ENCODE measurements at places on chromosomes 7 and 10.

DNA sequence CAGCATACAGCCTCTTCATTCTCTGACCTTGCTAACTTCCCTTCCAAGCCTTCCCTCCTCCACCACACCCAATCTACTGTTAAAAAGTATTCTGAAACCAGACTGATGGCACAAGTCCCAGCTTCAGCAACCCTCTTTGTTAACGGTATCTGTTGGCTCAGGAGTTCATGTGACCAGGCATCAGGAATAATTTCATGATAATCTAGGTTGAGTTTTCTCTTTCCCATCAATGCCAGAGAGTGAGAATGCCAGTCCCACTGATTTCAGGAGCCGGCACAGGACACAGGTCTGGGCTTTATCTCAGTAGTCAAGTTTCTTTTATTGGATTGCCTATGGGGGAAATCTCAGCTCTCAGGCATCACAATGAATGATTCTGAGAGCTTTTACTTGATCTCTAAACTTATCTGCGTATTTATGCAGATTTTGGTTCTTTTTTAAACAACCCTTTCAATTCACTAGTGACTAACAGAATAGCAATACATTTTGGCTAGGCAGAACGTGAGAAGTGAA is 231.0 kb upstream of the LYZL1 start:
- no peak for DNase-seq

GRCh38 chr10:58335306-58336005 is 650 bp downstream of the UBE2D1 start:
- DNase-seq = peak; percentile 21

DNA sequence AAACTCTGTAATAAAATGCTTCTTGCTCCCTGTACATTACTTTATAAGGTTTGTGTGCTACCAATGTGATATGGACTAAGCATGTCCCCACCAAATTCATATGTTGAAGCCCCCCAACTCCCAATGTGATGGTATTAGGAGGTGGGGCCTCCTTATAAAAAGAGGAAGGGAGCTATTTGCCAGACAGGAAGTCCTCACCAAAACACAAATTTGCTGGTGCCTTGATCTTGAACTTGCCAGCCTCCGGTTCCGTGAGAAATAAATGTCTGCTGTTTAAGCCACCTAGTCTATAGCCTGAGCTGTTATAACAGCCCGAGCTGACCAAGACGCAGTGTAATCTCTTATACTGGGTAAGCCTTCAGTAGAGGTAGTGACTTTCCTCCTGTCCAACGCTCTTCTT is 114.5 kb downstream of the INHBA start:
- no peak for DNase-seq

GRCh38 chr10:14645239-14645960 is 129.3 kb downstream of the FAM107B start:
- DNase-seq = no peak

DNA sequence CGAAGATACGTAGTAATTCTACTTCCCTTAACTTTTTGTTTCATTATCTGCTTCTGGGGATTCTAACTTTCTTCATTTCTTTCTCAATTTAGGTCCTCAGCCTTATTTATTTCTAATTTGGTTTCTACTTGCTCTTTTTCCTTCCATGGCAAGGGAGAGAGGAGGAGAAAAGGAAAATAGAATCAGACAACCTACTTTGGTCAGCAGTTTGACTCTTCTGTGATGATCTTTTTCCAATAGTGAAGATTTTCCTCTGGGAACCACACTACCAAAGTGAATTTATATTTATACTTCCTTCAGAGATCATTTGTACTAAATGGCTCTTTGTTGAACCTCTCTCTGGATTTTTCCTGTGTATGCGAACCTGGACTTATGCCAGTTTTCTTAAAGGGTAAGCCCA is 90.2 kb downstream of the TMEM26 start:
- DNase-seq = no peak

DNA sequence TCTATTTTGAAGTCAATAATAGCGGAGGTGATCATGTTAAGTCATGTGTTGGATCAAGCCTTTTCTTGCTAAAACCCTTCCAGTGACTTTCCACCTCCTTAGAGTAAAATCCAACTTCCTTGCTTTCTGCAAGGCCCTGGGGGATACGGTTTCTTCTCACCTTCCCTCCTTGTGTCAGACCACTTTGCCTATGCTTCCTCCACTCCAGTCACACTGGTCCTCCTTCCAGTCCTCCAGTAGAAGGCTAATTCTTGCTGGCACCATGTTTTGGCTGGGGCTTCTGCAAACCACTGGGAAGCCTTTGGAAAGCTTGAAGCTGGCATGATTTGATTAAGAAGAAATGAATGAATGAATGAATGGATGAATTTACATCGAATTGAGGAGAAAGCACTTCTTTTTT is 169.5 kb downstream of the PLXDC2 start:
- no peak for DNase-seq

DNA sequence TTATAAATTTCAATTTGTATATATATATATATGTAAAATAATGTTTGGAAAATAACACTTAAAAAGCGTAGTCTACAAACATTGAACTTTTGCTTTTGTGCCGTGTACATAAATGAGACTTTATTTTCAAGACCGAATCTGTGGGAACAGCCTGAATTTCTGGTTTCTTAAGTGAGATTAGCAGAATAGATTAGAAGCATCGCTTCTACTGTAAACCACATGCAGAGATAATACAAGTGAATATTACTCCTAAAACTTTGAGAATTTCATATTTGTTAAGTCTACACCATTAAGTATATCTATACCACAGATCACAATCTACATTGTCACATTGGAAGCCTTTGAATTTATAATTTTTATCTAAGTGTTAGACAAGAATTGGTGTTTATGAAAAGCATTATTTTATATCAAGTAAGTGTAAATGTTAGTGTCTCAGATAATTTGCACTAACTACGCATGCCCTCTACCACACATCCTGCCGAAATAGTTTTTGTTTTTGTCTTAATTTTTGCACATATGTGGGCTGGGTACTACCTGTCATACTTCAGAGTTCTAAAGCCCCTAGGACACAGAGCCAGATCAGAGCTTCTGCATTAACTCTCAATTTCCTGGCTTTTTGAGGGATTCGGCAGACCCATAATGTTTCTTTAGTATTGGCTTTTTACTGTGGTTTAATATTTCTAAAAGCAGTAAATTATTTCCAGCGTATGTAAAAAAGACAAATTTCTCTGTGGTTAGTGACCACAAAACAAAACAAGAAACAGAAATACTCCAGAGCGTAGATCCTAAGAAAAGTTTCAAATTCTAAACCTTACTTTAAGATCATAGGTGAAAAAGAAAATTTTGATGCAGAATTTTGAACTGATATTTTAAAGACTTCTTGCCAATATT is 20.0 kb downstream of the TWIST1 start:
- no peak for DNase-seq

GRCh38 chr10:131856441-131857094 is 44.2 kb upstream of the PPP2R2D start:
- no peak for DNase-seq

- DNase-seq = no peak
These were observed 6.4 kb downstream of the TUBGCP2 start for GRCh38 chr10:133302230-133302629.

- DNase-seq = no peak
These were observed 15.6 kb downstream of the RHEB start for GRCh38 chr7:151503902-151504714.
